NCI-H146 (cell line): ENCODE measurements at places on chromosomes 13 and 19.

GRCh38 chr13:51532736-51533197 lies 51.5 kb upstream of the WDFY2 start:
- no peak for DNase-seq

DNA sequence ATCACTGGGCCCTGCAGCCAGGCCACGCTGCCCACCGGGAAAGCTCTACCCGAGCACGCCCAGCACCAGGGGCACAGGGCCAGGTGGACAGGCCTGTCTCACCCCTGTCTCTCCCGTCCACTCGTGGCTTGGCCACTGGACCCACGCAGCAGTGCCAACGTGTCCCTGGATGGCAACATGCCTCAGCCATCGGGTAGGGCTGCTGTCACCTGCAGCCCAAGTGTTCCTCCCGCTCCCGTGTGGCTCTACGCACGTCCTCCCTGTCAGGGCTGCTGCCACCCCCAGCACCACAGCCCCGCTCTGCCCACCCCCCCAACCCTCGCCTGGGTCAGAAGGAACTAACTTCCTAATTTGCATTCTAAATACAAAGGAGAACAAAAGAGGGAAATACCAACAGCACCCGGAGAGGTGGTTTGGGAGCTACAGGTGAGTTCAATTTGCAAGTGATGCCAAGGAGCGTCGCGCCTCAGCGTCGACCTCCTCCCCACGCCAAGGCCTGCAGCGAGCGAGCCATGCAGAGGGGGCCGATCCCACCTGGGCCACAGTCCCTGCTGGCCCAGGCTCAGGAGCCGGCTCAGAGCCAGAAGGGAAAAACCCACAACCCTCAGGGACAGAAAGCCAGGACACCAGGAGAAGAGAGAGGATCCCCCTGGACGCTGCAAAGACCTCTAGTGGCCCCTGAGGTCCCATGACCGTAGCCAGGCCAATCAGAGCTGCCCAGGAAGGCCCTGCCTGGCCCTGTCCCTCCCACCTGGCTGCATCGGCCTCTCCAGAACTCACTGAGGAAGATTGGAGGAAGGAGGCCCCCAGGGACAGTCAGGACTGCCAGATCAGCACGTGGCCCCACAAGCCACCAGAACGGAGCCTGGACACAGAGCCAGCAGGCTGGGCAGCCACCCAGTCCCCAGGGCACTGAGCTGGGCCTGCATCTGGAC lies 128.4 kb upstream of the SPACA7 start:
- DNase-seq: no peak

DNA sequence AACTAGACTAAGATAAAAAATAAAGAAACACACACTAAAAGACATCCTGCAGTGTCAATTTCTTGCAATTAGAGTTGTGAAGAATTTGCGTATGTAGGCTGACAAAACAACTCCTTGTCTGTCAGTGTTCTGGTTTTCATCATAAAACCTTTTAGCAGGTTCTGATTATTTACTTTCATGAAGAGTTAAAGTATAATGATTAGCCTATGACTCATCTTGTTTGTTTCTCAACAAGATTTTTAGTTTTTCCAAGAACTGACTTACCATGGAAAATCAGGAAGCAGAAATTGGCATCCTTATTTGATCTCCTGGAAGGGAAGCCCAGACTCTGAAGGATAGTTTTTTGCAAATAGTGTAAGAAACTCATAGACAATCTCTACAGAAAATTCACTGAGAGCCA lies 848.7 kb upstream of the PCDH9 start:
- DNase-seq: no peak

DNA sequence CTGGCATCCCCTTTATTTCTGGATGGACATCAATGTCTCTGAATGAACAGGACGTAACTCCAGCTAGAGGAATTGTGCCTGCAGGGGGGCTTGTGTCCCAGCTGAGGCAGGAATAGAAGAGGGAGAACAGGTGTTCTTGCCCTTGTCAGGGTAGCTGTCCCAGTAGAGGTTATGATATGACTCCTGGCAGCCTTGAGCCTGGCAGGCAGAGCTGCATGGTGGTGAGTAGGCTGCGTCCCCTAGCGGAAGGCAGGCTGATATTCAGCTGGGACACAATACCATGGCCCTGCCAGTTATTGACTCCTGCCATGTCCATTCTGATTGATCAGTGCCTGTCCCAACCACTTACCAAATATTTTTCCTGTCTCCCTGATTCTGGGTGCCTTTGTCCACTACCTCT lies 197.2 kb downstream of the RAP2A start:
- DNase-seq: no peak

DNA sequence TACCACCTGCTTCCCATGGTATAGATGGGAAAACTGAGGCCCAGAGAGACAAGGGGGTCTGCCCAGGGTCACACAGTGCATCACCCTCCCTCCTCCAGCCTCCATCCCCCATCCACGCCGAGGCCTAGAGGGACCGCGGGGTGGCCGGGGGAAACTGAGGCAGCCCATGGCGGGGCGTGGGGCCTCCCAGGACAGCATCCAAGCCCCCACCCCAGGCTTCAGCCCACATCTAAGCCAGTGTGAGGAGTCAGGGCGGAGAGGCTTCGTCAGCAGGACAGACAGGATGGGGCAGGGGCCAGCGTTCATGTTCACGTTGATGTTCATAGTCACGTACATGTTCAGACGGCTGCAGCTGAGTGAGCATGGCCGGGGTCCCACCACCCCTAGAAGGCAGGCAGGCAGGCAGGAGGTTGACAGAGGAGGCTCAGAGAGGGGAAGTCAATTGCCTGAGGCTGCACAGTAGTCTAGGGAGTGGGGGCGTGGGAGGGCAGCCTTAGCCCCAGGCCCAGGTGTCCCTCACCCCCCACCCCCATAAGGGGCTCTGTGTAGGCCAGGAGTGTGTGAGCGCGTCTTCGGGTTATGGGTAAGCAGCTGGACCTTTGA lies 23.3 kb downstream of the SMIM24 start:
- no peak for DNase-seq

DNA sequence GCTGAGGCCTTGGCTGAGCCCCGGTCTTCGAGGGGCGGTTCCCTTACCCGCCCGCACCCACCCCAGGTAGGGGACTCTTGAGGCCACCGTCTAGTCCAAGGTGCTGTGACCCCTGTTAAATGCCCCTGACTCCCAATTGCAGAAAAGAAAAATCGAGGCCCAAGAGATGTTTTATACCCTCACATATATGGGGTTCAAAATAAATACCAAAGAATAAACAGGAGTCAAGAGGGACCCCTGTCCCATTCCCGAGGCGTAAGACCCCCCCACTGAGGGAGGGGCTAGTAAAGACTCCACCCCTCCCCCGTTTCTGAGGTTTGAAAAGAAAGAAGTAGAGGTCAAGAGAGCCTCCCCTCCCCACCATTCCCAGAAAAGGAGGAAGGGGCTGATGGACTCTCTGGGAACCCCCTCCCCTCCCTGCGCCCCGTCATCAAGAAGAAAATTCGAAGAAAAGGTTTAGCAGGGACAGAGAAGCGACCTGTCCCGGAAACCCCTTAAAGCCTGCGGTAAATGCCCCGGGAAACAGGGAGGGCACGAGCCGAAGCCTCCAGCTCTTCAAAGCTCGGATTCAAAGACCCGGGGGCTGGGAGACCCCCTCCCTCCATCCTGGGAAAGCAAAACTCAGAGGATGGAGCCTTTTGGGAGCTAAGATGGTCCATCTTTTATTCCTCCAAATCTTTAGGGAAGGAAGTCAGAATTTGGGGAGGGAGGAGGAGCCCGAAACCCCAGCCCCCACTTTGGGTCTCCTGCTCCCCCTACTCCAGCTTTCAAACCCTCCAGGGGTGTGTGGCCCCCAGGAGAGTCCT lies 755 bp upstream of the RAB3A start:
- DNase-seq: peak; percentile 89

GRCh38 chr19:45376045-45376724 lies 5.8 kb upstream of the ERCC2 start:
- no peak for DNase-seq

DNA sequence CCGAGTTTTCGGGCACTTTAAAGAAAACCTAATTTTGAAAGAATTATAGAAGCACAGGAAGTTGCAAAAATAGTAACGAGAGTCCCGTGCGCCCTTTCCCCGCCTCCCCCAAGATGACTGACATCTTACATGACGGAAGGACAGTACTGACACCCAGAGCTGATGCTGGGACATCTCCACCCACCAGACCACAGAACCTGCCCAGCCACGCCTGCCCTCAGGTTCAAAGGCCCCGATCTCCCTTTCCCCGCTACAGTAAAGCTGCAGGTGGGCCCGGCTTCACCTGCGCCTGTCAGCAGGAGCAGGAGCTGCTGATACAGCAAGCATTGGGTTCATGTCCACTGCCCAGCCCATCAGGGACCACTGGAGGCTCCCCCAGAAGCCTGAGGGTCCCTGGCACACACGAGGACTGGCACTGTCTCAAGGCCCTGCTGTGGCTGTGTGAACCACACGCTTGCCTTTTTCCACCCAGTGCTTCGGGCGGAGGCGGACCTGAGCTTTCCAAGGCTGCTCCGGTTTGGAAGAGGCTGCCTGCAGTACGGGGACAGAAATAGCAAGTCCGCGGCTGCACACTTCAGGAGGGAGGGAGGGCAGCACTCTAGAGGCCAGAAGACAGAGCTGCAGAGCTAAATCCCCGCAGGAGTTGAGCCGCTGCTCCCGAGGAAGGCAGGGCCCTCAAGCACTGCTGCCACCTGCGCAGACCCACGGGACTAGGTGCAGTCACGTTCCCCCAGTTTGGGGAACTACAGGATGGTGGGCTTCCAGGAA lies 8.7 kb downstream of the MAP2K2 start:
- DNase-seq: no peak

DNA sequence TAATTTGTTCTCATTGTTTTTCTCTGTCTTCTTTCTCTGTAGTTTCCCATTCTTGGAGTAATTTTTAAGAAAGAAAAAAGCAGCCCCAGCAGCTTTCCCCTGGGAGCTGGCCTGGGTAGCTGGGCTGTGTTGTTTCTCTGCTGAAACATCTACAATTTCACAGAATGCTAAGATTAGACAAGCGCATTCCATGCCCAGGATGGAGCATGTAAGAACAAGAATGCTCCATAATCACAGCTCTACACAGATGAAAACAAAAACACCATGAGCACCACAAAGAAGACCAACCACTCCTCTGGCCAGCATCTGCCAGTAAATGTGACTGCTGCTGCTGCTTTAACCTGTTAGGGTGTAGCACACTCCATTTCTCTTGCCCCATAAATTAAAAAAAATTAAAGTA lies 239.2 kb upstream of the SLITRK1 start:
- no peak for DNase-seq
